ENCODE measurements at places on chromosomes 5 and 9. TPM values are rescaled to one million over a fixed set of nuclear protein-coding genes. Genes with fewer than 3 reads are reported as not detected.

EGFLAM gene
- total RNA-seq, result 0.33 TPM

ISL1 gene
- not detected for total RNA-seq

ZCCHC10 gene
- 12.3 TPM for total RNA-seq

C9 gene
- under 0.01 TPM for total RNA-seq

AHRR gene
- total RNA-seq, result 6.2 TPM

ENHO gene
- total RNA-seq, result under 0.01 TPM

PDLIM4 gene
- 67.2 TPM for total RNA-seq

GADD45G gene
- total RNA-seq, result 2.3 TPM

SKP2 gene
- 11.0 TPM for total RNA-seq

SNCB gene
- 0.17 TPM for total RNA-seq

ORM2 gene
- total RNA-seq, result not detected

GRM6 gene
- total RNA-seq, result not detected

TTC1 gene
- 41.6 TPM for total RNA-seq

MLANA gene
- total RNA-seq, result not detected

SLC46A2 gene
- total RNA-seq, result not detected

BHMT gene
- 0.17 TPM for total RNA-seq

SLC34A3 gene
- not detected for total RNA-seq

NR5A1 gene
- not detected for total RNA-seq

TAF11L10 gene
- total RNA-seq, result not detected

F2RL2 gene
- total RNA-seq, result 13.1 TPM

RIC1 gene
- 37.8 TPM for total RNA-seq

INSYN2B gene
- total RNA-seq, result 3.6 TPM

SLC6A3 gene
- total RNA-seq, result not detected

GLRA1 gene
- not detected for total RNA-seq

ECSCR gene
- not detected for total RNA-seq

NUTM2F gene
- not detected for total RNA-seq

RBM18 gene
- total RNA-seq, result 9.5 TPM

TGFBI gene
- 270 TPM for total RNA-seq

GPRIN1 gene
- total RNA-seq, result 6.3 TPM

FCN1 gene
- not detected for total RNA-seq

LPAR1 gene
- total RNA-seq, result 222 TPM

SPINK7 gene
- not detected for total RNA-seq

All from fibroblast of lung (primary cell).